NCI-H82 (cell line): ENCODE measurements at places on chromosomes 11 and 22.
A peak's percentile ranks its signal among the peaks of the same experiment; 100 is the strongest.

- DNase-seq: no peak
Observed at GRCh38 chr22:37211866-37212173, 457 bp downstream of the SSTR3 start.

DNA sequence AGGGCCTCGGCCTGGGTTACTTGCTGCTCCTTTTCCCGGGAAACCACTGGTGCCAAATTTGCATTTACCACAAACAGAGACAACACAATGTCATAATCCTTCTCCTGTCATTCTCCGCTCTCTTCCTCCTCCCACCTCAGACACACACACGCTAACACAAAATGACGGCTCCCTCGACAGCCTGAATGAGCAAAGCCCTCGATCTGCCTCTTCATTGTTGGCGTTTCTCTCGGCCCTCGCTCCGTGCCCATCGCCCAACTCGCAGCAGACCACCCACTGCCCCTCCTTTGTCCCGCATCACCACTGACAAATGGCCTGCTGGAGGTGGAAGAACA lies 12.5 kb upstream of the TCF20 start:
- no peak for DNase-seq

GRCh38 chr22:44975427-44976262 lies 34.2 kb downstream of the PHF21B start:
- peak; percentile 55 for DNase-seq

- DNase-seq: no peak
Observed at GRCh38 chr11:134371436-134372185, 39.8 kb downstream of the GLB1L2 start.

DNA sequence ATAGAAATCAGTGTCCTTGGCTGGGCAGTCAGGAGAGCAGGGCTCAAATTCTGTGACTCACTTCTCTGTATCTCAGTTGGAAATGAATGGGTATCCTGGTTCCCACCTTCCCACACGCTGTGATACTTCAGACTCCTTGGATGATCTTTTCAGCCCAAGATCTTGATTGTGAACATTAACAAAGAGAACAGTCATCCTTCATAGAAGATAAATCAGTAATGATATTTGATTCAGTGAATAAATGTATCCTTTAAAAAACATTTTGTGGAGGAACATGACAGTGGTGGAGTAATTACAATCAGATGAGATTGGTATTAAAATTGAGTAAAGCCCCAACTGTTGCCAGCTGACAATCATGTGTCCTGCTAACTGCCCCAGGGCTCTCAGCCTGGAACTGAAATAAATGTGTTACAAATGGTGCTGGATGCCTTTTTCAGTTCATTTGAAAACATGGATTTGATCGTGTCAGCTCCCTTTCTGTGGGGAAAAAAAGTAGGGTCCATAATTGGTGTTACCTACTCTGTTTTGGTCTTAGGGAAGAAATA lies 72.9 kb upstream of the OR5AN1 start:
- DNase-seq: no peak
